ENCODE measurements at places on chromosomes 5 and 9. TPM values are rescaled to one million over a fixed set of nuclear protein-coding genes. Genes with fewer than 3 reads are reported as not detected.

Gene TAF11L5
- not detected for total RNA-seq

Gene C5orf52
- not detected for total RNA-seq

Gene PHF24
- 0.14 TPM for total RNA-seq

Gene TBC1D13
- 20.9 TPM for total RNA-seq

Gene GRXCR2
- not detected for total RNA-seq

Gene IFNE
- 1.1 TPM for total RNA-seq

Gene KIF27
- 1.1 TPM for total RNA-seq

Gene SLC22A4
- 6.4 TPM for total RNA-seq

Gene NHP2
- total RNA-seq: 396 TPM

Gene MPDZ
- total RNA-seq: 11.0 TPM

Gene C6
- not detected for total RNA-seq

Gene CCL19
- total RNA-seq: not detected

Gene CNTFR
- 0.17 TPM for total RNA-seq

Gene DAB2IP
- 12.6 TPM for total RNA-seq

Gene TXNDC8
- not detected for total RNA-seq

Gene C1QTNF2
- total RNA-seq: 0.10 TPM

Gene GFI1B
- 0.10 TPM for total RNA-seq

Gene PCDHGC3
- total RNA-seq: 6.7 TPM

Gene FOXD4L4
- 0.07 TPM for total RNA-seq

Gene GIN1
- 4.9 TPM for total RNA-seq

Gene SLC36A2
- not detected for total RNA-seq

Gene IFNK
- total RNA-seq: not detected

Gene CLTB
- 153 TPM for total RNA-seq

Gene WNT8A
- not detected for total RNA-seq

Gene NEUROG1
- total RNA-seq: not detected

Gene NR5A1
- total RNA-seq: 0.09 TPM

Gene CYSRT1
- total RNA-seq: 4.6 TPM

Gene ARL14EPL
- total RNA-seq: 0.43 TPM

Gene NXNL2
- 0.99 TPM for total RNA-seq

Gene DAPK1
- total RNA-seq: 20.9 TPM

Measured in A549 treated with Hydrocortisone at 1 μM for 4 hours (cell line).